ENCODE measurements at places on chromosomes 11 and 22.

DNA sequence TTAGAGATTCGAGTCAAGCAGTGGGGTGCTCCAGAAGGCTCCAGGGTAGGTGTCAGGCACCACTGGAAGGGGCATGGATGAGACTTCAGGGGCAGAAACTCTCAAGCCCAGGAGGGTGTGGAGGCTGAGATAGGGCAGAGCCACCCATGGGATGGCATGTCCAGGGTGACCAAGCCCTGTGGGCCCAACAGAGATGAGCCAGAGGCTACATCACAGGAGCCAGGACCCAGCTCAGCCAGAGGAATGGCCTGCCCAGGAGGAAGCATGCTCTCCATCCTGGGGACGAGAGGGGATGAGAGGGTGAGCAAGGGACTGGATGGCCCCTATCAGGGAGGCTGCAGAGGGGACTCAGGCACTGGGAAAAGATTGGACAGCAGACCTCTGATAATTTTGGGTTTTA, 42.8 kb downstream of the SLCO2B1 start:
- no peak for DNase-seq

DNA sequence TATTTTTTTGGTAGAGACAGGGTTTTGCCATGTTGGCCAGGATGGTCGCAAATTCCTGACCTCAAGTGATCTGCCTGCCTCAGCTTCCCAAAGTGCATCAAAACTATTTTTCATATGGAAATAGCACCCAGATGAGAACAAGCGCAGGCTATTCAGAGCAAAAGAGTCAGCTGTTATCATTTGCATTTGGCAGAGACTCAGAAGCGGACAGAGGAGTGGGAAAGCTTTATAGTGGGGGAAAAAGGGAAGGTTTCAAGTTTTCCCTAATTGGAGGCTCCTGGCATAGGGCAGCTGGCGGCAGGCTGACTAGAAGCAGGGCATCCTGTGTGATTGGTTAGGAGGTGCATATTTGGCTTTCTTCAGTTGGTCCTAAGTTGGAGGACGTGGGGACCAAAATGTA, 20.2 kb downstream of the ATG13 start:
- DNase-seq, result no peak

- DNase-seq, result no peak
Observed at GRCh38 chr11:61129639-61130523, 27.6 kb downstream of the CD5 start.

DNA sequence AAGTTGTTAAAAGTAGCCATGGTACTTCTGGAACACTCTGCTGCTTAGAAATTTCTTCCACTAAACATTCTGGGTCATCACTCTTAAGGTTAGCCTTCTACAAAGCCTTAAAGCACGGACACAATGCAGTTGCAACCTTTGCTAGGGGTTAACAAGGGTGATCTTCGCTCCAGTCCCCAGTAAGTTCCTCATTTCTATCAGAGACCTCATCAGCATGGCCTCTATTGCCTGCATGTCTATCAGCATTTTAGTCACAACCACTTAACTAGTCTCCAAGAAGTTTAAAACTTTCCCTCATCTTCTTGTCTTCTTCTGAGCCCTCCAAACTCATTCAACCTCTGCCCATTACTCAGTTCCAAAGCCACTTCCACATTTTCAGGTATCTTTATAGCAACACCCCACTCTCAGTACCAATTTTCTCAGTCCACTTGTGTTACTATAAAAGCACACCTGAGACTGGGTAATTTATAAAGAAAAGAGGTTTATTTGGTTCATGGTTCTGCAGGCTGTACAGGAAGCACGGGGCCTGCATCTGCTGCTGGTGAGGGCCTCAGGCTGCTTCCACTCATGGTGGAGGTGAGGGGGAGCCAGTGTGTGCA, 48.7 kb upstream of the TH start:
- DNase-seq, result no peak

DNA sequence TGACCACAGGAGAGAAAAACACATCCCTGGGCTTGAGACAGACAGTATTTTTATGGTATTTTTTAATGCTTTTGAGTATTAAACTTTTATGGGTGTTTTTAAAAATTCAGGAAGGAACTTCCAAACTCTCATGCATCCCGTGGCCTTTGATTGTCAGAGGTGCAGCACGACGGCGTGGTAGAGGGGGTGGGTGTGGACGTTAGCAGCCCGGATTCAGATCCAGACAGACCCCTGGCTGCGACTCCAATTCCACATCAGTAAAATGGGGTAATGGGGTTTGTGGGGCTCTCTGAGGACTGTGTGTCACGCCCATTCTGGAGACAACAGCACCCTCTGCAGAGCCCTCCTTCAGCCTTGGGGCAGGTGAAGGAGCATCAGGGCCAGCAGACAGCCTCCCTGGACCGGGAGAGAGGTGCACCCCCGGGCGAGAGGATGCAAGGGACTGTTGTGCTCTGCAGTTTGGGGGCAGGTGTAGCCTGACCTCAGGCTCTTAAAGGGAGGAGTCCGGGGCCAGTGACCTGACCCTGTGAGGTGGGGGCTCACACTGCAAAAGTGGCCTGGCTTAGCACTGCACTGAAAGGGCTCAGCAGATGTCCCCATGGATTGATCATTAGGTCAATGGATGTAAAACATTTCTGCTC, 1024.3 kb downstream of the TBC1D22A start:
- no peak for DNase-seq

DNA sequence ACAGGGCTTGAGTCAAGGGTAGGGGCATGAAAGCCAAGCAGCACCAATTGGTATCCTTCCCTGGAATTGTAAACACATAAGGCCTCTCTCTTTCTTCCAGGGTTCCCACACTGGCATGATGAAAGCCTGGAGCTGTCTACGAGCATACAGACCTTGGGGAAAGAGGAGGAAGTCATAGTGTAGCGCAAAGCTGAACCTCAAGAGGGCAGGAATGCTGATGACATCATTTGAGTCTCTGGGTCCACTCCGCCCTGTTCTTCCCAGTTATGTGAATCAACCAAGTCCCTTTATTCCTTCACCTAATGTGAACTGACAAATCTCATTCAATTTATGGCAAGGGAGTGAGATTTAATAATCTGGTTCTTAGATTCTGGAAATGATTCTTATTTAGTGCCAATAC, 266.4 kb upstream of the NCAM1 start:
- no peak for DNase-seq

DNA sequence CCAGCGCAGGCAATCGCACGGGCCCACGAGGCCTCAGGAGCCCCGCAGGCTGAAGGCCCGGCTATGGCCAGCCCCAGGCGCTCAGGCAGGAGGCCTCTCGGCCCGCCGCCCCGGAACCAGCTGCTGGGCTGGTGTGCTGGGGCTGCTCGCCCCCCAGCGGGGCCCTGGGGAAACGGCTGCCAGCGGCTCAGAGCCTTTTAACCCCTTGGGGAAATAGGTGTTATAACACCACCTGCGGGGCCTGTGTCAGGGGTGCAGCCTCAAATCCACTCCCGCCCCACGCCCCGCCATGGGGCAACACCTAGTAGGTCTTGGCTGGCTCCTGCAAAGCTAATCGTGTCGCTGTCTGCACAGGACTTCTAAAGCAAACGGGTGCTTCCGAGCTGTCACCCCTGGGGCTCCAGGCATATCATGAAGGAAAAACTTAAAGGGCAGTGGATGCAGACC, 237.4 kb downstream of the TTC28 start:
- DNase-seq, result no peak

- no peak for DNase-seq
Observed at GRCh38 chr11:117412653-117413275, 85.1 kb downstream of the CEP164 start.

DNA sequence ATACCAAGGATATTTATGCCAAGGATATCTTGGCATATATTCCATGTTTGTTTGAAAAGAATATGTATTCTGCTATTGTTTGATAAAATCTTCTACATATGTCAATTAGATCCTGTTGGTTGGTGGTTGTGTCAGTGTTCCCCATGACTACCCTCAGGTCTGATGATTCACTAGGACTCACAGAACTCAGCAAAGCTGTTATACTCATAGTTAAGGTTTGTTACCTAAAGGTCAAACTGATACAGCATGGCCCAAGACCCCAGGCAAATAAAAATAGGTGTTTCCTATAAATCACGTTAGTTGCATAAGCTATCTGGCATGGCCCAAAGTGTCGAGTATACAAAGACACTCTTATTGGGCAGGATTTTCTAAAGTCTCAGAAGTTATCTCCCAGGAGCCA, 30.2 kb upstream of the B3GNT6 start:
- DNase-seq, result no peak

GRCh38 chr11:63610604-63611394, 3.4 kb downstream of the PLAAT3 start:
- DNase-seq, result peak; percentile 84

- DNase-seq, result no peak
Observed at GRCh38 chr11:66607126-66607834, 9.2 kb upstream of the RBM14 start.

GRCh38 chr11:90242894-90243416, 20.1 kb upstream of the CHORDC1 start:
- DNase-seq, result no peak

- peak; percentile 44 for DNase-seq
Observed at GRCh38 chr11:133082841-133083488, 449.3 kb downstream of the OPCML start.

DNA sequence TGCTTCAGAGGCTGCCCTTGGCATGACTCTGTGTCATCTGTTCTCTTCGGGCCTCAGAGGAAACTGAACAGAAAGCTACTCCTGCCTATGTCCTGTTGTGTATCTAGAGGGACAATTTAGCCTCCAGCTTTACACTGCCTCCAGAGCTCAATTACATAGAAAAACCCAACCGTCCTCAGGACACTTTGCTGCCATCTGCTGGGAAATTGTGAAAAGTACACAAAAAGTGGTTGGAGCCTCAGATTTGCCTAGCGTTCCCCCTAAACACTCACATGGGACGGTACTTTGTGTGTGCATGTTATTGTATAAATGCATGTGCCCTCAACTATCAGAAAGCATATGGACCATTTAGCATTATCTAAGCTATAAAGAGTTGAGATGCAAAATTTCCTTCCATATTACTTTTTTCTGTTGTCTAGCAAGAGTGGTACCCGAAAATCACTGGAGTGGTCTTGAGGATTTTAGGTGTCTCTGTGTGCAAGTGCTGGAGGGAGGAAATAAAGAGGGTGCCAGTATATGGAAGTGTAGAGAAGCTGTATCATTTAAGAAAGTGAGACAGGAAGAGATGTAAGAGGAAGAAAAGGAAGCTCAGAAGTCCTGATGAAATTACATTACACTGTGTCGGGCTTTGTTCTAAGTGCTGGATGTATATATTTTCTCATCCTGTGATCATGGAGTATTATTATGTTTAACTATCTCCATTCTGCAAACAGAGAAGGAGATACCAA, 8.7 kb upstream of the MS4A4E start:
- peak; percentile 0 for DNase-seq

DNA sequence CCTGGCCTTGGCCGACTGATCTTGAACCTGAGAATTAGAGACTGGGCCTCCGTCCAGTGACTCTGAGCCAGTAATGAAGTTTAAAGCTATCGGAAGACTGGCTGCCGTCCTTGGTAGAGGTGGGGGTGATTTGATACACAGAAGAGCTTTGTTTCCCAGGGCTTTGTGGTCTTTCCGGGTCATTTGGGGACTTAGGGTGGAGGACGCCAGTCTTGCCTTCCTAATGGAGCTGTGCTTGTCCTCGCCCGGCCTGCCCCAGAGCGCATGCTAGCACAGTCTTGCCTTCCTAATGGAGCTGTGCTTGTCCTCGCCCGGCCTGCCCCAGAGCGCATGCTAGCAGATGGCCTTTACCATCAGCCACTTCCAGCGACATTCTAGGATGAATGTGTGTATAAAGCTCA, 65.8 kb downstream of the ST3GAL4 start:
- DNase-seq, result no peak

GRCh38 chr11:86176165-86176884, 68.2 kb upstream of the EED start:
- DNase-seq, result no peak

GRCh38 chr11:76288166-76288980, 82.1 kb upstream of the WNT11 start:
- no peak for DNase-seq

DNA sequence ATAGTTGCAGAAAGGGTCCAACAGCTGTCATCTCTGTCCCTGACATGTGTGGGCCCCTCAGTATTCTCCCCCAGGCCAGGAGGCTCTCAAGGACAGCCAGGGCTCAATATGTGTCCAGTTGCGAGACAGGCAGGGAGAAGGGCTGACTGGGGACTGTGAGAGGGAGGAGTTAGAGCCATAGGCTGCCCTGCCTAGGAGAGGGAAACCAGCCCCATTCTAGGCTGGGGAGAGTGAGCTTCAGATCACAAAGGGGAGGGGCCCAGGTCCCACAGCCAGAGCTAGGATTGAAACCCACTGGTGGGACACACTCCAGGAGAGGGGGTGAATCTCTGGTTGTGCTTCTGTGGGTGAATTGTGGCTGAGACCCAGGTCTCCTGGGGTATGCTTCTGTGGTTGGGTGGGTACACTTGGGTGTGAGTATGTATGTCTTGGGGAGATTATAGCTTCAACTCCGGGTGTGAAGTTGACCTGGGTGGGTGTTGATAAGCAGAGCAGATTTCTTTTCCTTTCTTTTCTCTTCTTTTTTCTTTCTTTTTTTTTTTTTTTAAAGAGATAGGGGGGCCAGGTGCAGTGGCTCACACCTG, 2.1 kb upstream of the CARNS1 start:
- no peak for DNase-seq

DNA sequence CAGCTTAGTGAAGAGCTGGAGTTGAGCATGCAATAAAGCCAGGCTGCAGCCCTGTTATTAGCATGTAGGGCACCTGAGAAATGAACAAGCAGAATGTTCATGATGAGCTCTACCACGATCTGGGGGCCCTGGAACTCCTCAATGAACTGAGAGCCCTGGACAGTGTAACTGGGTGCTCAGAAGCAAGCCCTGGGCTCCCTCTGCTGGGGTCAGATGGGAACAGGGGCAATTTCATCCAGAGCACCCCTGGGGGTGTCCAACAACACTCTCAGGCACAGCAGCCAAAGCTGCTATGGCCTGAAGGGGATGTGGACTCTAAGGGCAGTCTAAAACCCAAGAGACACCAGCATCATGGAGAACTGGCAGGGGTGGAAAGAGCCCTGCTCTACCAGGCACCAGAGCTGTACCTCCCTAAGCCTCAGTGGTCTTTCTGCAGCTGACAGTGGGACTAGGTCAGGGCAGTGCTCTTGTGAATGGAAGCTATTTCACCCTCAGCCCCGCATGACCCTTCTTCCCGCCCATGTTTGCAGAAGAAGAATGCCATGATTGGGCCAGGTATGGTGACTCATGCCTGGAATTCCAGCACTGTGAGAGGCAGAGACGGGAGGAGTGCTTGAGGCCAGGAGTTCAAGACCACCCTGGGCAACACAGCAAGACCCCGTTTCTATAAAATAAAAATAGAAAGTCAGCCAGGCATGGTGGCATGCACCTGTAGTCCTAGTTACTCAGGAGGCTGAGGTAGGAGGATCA, 28.9 kb downstream of the THOC5 start:
- peak; percentile 34 for DNase-seq

GRCh38 chr22:30894371-30894740, 74.2 kb downstream of the MORC2 start:
- DNase-seq, result no peak

- DNase-seq, result no peak
Observed at GRCh38 chr22:20587206-20587958, 80.0 kb downstream of the MED15 start.

DNA sequence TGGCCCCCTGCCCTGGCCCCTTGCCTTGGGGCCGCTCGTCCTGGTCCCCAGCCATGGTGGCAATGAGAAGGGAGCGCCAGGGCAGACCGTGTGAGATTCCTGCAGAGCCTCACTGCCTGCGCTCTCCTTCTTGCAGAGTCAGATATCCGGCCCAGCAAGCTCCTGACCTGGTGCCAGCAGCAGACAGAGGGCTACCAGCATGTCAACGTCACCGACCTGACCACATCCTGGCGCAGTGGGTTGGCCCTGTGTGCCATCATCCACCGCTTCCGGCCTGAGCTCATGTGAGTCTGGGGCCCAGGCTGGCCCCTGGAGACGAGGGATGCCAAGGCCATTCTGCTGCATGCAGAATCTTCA, 114.1 kb downstream of the MICAL2 start:
- DNase-seq, result no peak

GRCh38 chr11:61639816-61640443, 40.3 kb upstream of the DAGLA start:
- no peak for DNase-seq
